Fibroblast of skin of back (primary cell): ENCODE measurements at places on chromosomes 4 and X.

GRCh38 chr4:16082041-16082425 lies 1.8 kb downstream of the PROM1 start:
- DNase-seq = no peak

DNA sequence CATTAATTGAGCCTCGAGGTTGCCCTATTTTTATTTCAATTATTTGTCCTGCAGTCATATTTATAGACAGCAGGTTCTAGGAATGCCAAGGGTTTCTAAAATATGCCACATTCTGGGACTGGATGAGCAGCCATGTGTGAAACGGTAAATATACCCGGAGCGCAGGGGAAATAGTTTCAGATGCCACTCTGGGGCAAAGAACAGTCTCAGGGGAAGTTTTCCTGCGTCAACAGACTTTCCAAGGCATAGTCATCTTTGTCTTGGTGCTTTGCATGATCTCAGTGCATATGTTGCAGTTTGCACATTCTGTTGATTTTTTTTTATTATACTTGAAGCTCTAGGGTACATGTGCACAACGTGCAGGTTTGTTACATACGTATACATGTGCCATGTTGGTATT lies 71.0 kb downstream of the GPAT3 start:
- no peak for DNase-seq

DNA sequence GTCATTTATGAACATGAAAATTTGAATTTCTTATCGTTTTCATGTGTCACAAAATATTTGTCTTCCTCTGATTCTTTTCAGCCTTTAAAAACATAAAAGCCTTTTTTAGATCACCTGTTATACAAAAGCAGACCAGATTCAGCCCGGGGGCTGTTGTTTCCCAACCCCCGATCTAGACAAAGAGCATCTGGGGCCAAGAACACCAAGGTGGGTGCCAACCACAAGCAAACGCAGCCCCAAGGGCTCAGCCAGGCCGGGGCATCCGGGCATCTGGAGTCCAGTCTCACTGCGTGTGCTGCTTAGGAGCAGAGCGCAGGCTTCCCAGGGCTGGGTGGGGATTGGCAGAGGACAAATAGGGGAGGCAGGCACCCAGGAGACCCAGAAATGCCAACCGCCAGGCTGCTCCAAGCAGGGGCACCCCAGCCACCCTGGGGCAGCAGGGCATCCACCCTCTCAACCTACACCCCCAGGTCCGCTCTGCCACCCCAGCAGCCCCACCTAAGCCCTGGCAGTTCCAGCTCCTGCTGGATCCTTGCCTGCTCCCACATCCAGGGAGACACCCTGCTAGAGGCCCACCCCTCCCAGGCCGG lies 78.0 kb downstream of the HMX1 start:
- no peak for DNase-seq

DNA sequence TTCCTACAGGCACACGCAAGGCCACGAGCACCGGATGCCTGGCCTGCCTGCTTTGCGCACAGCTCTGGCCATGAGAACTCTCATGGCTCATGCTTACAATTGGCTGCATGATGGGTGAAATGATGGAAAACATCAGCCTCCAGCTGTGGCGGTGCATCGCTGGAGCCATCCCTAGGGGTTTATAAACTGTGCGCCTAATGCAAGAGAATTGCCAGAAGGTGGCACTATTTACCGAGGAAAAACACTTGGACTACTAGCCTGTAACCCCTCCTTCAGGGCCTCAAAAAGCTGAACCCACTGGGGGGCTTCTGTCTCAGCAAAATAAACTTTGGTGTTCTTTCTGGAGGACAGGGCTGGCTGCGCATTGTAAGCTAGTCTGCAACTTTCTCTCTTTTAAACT lies 51.9 kb downstream of the PHKA2 start:
- DNase-seq = peak; percentile 27

- no peak for DNase-seq
Measured at GRCh38 chr4:18846313-18846712, 824.8 kb upstream of the LCORL start.

GRCh38 chr4:167787231-167787630 lies 305.1 kb upstream of the ANXA10 start:
- no peak for DNase-seq

GRCh38 chrX:113287761-113288160 lies 447.1 kb upstream of the AMOT start:
- DNase-seq = no peak
